ENCODE measurements at places on chromosomes 7 and 10. TPM values are rescaled to one million over a fixed set of nuclear protein-coding genes. Genes with fewer than 3 reads are reported as not detected.

IQUB gene
- total RNA-seq, result 0.75 TPM

DYNC1I1 gene
- total RNA-seq, result 2.3 TPM

PRRT4 gene
- total RNA-seq, result 0.26 TPM

C10orf67 gene
- total RNA-seq, result 1.6 TPM

LIPK gene
- total RNA-seq, result not detected

NPFFR1 gene
- total RNA-seq, result 1.1 TPM

CASD1 gene
- 31.0 TPM for total RNA-seq

VCL gene
- 148 TPM for total RNA-seq

ITGB8 gene
- 4.6 TPM for total RNA-seq

GRCh38 chr7:112503361-112503972 lies 22.7 kb downstream of the LSMEM1 start:
- H3K4me1 ChIP-seq, result no peaks in the 10 kb centered on the region
- no peak overlapping the region for H3K27ac ChIP-seq
- H3K4me3 ChIP-seq, result no peak overlapping the region

GRCh38 chr7:112069879-112070321 lies 136.3 kb downstream of the DOCK4 start:
- H3K4me1 ChIP-seq, result peaks cover 4% of the 10 kb centered on the region
- H3K27ac ChIP-seq, result no peak overlapping the region
- no peak overlapping the region for H3K4me3 ChIP-seq
- DNase-seq, result no peak
- no peaks in the 10 kb centered on the region for H3K27me3 ChIP-seq

DNA sequence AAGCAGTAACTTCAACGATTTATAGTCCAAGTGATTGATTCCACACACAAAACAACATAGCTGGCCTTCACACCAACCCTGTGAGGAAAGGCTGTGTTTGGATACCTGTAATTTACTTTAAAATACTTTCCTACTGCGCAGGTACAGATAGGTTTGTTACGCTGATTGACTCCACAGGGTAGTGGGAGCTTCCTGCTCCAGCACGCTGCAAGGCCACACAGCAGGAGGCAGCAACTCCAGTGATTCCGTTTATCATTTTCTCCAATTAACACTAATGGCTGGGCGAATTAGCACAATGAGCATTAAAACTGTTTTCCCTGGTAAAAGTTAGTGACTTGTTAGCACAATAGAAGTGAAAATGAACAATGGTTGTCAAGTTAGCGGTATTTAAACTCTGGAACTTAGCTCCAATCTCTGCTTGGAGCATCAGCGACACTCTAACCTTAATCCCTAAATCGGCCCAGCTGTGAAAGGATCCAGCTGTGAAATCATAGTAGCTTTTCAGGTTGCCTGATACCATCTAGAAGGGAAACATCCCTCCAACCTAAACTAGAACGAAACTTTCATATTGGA lies 959 bp downstream of the DCLRE1C start:
- H3K4me3 ChIP-seq, result peak overlapping the region; percentile 73
- DNase-seq, result no peak
- no peaks in the 10 kb centered on the region for H3K27me3 ChIP-seq
- H3K27ac ChIP-seq, result peak overlapping the region; percentile 92
- peaks cover 2% of the 10 kb centered on the region for H3K36me3 ChIP-seq

DNA sequence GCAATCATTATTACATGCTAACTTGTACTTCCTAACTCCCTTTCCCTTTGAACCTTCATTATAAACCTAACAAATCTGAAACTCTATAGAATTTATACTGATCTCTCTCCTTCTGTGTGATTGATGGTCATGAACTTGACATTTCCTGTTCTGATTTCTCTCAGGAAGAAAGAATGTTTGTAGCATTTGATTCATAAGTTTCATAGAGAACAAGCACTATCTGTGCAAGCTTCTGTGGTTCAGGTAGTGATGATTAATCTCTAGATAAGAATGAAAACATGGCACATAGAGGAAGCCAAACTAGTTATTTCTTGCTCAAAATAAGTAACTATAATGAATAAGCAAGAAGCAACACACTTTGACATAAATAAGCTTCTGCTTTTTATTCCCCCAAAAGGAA lies 34.2 kb downstream of the TFPI2 start:
- DNase-seq, result no peak
- no peaks in the 10 kb centered on the region for H3K36me3 ChIP-seq
- H3K4me1 ChIP-seq, result no peaks in the 10 kb centered on the region

GRCh38 chr10:36634916-36635315 lies 490.5 kb upstream of the ANKRD30A start:
- no peak overlapping the region for H3K4me3 ChIP-seq
- no peaks in the 10 kb centered on the region for H3K4me1 ChIP-seq
- no peak for DNase-seq
- H3K27ac ChIP-seq, result no peak overlapping the region

DNA sequence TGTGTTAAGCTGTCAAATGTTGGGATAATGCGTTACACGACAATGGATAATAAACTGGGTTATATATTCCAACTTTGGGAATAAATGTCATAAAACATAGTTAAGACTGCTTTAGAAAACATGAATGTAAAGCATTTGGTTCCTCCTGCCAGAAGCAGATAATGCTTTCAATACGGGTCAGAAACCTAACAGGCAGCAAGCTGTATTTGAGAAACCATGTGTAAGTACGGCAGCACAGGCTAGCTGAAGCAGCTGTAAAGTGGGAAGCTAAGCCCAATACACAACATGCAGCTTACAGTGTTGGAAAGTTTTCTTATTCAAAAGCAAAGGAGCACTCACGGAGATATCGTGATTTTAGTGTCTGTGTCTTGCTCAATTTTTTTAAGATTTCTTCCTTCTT lies 46.5 kb downstream of the MALSU1 start:
- H3K36me3 ChIP-seq, result no peaks in the 10 kb centered on the region
- H3K4me1 ChIP-seq, result no peaks in the 10 kb centered on the region
- no peaks in the 10 kb centered on the region for H3K27me3 ChIP-seq
- DNase-seq, result no peak
- H3K4me3 ChIP-seq, result no peak overlapping the region
- no peak overlapping the region for H3K27ac ChIP-seq

- H3K4me3 ChIP-seq, result no peak overlapping the region
- no peak for DNase-seq
- H3K4me1 ChIP-seq, result no peaks in the 10 kb centered on the region
- H3K27ac ChIP-seq, result no peak overlapping the region
- H3K36me3 ChIP-seq, result no peaks in the 10 kb centered on the region
- no peaks in the 10 kb centered on the region for H3K27me3 ChIP-seq
Observed at GRCh38 chr7:143015926-143016490, 10.9 kb downstream of the OR9A2 start.

- no peak for DNase-seq
- no peaks in the 10 kb centered on the region for H3K4me1 ChIP-seq
- no peak overlapping the region for H3K4me3 ChIP-seq
- H3K27ac ChIP-seq, result no peak overlapping the region
Observed at GRCh38 chr7:33612442-33612841, 292.9 kb upstream of the BMPER start.

GRCh38 chr10:131142517-131143380 lies 168.8 kb downstream of the TCERG1L start:
- DNase-seq, result peak; percentile 37
- H3K36me3 ChIP-seq, result no peaks in the 10 kb centered on the region
- no peaks in the 10 kb centered on the region for H3K27me3 ChIP-seq
- H3K27ac ChIP-seq, result no peak overlapping the region
- no peak overlapping the region for H3K4me3 ChIP-seq

DNA sequence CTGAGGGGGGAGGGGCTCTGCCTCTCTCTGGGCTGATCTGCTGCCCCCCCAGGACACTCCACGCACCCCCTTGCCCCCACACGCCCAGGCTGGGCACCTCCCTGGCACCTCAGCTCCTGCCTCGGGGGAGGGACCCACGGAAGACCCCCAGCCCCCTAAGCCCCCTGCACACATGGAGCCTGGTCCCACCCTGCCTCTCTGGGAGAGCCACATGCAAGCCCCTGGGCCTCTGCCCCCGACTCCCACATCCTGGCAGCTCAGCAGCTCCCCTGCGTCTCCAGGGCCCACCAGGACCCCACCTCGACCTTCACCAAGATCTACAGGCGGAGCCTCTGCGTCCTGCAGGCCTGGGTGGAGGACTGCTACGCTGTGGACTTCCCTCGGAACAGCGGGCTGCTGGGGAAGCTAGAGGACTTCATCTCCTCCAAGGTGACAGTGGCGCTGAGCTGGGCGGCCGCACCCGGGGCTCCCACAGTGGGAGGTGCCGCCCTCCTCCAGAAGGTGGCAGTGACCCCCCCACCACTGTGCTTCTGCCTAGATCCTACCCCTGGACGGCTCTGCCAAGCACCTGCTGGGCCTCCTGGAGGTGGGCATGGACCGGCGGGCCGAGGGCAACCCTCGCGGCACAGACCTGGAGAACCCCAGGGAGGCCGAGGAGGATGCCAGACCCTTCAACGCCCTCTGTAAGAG lies 18.7 kb upstream of the UTF1 start:
- H3K36me3 ChIP-seq, result no peaks in the 10 kb centered on the region
- H3K27me3 ChIP-seq, result no peaks in the 10 kb centered on the region
- H3K27ac ChIP-seq, result no peak overlapping the region
- H3K4me1 ChIP-seq, result no peaks in the 10 kb centered on the region
- H3K4me3 ChIP-seq, result no peak overlapping the region

- H3K4me3 ChIP-seq, result no peak overlapping the region
- H3K36me3 ChIP-seq, result no peaks in the 10 kb centered on the region
- DNase-seq, result no peak
- H3K27ac ChIP-seq, result no peak overlapping the region
Observed at GRCh38 chr7:18144166-18144565, 116.5 kb upstream of the PRPS1L1 start.
